ENCODE measurements at places on chromosomes 6 and 20. TPM values are rescaled to one million over a fixed set of nuclear protein-coding genes. Genes with fewer than 3 reads are reported as not detected.

The SUMO4 gene
- total RNA-seq, result 1.7 TPM

GRCh38 chr6:158920311-158920905 lies 79.6 kb downstream of the RSPH3 start:
- no peaks in the 10 kb centered on the region for H3K27me3 ChIP-seq
- H3K4me1 ChIP-seq, result no peaks in the 10 kb centered on the region
- H3K27ac ChIP-seq, result no peak overlapping the region
- H3K4me3 ChIP-seq, result no peak overlapping the region
- no peaks in the 10 kb centered on the region for H3K36me3 ChIP-seq
- DNase-seq, result no peak

DNA sequence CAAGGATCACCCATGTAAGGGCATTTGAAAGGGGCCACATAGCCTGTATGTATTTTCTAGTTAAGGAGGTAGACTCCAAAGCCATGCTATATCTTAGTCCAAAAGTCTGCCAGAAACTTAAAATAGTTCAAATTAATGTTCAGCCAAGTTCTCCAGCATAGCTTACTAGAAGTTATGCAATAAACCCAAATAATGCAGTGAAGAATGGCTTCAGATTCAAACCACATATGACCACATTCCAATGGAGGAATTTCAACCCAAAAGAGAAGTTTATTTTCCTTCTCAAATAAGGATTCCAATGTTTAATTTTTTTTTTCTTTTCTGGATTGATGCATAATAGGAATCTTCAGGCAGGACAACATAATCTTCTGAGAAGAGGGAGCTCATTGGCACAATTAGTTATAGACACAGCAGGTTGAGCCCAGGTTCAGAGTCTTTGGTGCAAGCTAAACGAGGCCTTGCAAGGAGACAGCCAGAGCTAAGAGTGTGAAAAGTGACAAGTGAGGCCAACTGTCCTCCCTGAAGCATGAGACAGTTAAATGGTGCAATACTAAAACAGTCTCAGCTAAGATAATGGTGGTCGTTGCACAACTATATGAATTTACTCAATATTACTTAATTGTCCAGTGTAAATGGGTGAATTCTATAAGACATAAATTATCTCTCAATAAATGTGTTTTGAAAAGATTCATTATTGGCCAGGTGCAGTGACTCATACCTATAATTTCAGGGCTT lies 598.8 kb upstream of the CDH4 start:
- no peaks in the 10 kb centered on the region for H3K36me3 ChIP-seq
- DNase-seq, result peak; percentile 90
- no peaks in the 10 kb centered on the region for H3K4me1 ChIP-seq
- no peak overlapping the region for H3K27ac ChIP-seq

- H3K27me3 ChIP-seq, result no peaks in the 10 kb centered on the region
- DNase-seq, result no peak
- no peaks in the 10 kb centered on the region for H3K36me3 ChIP-seq
Observed at GRCh38 chr6:5094327-5094726, 9.2 kb downstream of the PPP1R3G start.
